ENCODE measurements at places on chromosomes 6 and 20.

DNA sequence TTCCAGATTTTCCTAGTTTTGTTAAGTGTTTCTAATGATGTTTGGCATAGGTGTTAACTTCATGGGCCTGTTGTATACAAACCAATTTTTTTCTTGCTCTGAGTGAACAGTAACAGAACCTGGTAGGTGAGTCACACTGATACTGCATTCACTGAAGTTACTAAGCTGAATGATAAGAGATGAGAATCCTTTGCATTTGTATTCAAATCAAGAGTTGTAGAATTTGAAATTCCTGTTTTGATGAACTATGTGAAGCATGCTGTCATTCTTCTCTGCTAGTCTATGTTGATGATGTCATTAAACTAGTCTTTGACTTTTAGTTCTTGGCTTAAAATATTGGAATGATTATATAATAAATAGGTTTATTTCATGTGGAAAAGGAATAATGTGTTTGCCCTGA is 37.9 kb downstream of the PTPRA start:
- no peak for DNase-seq

GRCh38 chr6:96467814-96468213 is 53.8 kb upstream of the UFL1 start:
- DNase-seq = no peak

DNA sequence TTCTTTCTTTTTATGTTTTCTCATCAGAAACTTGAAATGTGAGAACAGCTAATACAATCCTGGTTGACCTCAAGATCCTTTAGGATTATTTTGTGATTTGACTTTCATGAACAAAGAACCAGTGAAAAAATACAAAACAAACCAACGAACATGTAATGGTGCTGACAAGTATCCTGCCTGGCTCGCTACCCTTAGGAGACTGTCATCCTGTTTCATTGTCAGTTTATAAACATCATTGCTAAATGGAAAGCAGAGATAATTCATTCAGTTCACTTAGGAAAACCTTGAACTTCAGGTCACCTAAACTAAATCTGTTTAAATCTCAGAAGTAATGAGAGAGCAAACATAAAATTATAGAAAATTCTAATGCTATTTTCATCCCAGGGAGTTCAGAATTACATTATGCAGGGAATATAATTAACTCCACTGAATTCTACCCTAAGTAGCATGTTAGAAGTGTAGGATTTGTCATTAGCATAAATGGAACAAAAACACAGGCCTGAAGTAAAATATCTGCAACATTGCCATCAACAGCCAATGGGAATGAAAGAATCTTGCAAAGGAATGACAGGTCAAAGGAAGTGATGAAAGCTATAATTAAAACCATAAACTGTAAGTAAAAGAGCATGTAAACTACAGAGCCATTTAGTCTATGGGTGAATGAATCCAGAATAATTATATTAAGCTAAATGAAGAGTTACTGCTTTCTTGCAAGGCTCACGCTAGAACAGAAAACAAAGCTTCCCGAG is 401.2 kb upstream of the MANEA start:
- DNase-seq = no peak

GRCh38 chr6:169810066-169810989 is 58.9 kb downstream of the ERMARD start:
- no peak for DNase-seq

- no peak for DNase-seq
Observed at GRCh38 chr20:18166241-18166881, 28.7 kb downstream of the KAT14 start.

- DNase-seq = no peak
Observed at GRCh38 chr6:166662690-166663089, 35.6 kb upstream of the RPS6KA2 start.

DNA sequence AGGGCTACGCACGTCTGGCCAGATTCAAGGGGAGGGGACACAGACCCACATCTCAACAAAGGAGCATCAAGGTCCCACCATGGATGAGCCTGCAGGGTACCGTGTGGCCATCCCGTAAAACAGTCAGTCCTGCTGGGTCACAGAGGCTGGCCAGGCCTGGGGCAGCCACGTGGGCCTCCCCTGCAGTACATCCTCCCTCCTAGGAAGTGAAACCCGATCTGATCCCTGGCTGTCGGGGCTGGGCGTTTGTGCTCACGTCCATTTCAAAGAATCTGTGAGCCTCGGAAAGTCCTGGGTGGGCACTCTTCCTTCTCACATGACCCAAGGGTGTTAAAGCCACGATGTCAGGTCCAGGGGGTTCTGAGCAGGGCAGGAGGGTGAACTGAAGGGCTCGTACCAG is 14.3 kb downstream of the SULF2 start:
- no peak for DNase-seq

DNA sequence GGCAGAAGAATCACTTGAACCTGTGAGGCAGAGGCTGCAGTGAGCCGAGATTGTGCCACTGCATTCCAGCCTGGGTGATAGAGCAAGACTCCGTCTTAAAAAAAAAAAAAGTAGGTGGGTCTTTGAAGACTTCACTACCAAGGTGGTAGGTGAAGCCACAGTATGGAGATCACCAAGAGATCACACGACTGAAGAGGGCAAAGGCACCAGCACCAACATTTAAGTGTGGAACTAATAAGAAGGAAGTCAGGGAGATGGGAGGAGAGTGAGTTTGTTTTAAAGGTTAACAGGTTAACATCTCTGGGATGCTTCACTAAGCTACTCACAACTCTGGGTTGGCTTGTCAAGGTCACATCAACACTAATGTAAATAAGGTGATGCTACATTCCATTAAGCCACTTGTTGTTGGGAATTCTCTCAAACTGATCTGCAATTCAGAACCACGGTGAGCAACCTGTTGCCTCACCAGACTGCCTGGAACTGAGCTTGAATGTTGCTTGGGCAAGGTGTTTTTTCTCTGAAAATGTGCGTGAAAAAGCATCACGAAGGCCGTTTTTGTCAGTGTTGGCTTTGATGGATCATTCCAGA is 48.7 kb downstream of the KCTD20 start:
- DNase-seq = peak; percentile 31

GRCh38 chr6:46051962-46052361 is 36.3 kb upstream of the CLIC5 start:
- DNase-seq = no peak

DNA sequence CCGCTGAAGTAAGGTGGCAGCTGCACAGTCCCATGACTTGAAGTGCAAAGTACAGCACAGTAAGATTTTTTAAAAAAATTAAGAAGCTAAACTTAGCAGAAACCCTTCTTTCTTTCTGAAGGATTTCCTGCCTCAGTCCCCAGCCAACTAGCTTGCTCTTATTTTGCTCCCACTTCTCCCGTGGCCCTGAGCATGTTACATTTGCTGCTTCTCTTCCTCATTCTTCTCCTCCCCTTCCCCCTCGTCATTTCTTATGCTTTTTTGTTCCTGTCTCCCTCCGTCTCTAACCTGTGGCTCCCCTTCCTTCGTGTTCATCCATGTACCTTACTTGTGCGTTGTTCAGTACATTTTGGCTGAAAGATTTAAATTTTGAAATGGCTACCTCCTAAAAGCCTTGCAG is 123.0 kb downstream of the SASH1 start:
- no peak for DNase-seq

DNA sequence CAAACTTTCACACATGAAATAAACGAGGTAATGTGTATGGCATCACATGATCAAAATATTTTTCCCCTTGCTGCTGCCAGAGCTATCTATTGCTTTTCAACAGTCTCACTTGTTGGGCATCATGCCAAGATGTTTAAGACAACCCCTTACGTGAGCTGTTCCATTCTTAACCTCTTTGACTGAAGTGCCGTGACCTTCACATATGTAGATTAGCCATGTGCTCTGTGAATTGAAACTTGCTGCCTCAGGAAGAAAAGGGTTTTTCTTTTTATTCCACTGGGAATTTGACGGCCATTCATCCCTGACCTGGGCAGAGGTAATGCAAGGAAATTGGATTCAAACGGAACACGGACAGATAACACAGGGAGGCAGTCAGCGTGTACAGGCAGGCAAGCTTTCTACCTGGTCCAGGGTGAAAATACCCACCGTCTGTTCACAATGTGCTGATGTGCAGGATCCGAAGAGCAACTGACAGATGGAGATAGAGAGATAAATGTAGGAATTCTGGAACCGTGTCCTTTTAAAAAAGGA is 14.2 kb downstream of the ARID1B start:
- DNase-seq = peak; percentile 41

- DNase-seq = no peak
Observed at GRCh38 chr6:149897015-149897697, 757 bp downstream of the RAET1E start.

DNA sequence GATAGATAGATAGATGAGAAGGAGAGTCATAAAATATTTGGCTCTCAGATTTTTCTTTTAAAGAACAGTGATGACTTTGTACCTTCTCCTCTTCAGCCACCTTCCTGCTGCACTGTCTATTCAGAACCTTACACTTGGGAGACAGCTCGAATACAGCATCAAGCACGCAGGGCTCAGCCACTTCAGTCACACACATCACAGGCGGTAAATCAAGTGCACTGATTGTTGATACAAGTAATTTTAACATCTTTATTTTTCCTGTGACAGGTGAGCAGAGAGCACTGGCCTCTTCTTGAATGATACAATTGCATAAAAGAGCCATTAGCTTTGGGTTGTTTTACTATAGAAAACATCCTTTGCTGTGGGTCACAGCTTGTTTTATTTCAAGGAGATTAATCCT is 1118.5 kb upstream of the EYS start:
- no peak for DNase-seq

DNA sequence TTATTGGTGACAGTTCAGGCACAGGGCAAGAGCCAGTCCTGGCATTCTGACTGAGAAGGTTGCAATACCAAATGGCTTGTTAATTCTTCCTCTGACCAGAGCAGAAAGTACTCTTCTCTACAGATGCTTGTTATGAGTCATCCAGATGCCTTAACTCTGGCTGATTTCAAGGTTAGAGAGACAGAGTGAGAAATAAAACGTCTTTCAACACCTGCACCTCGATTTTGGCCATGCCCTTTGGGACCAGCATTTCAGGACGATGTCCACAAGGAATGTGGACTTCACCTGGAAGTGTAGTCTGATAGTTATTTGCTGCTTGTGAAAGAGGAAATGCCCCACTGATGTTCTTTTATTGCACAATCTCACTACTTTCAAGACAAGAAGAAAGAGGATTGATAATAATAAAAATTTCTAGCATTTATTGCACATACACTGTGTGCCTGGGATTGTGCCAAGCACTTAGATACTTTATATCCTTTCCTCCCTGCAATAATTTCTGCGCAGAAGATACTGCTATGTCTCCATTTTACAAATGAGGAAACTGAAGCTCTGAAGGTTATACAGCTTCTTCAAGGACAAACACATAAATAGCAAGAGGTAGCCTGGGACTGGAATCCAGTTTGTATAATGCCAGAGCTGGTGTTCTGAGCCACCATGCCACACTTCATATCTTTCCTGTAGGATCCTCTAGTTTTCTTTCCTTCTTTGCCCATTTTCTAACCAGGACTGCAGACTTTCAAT is 33.5 kb upstream of the MCM3 start:
- peak; percentile 23 for DNase-seq

DNA sequence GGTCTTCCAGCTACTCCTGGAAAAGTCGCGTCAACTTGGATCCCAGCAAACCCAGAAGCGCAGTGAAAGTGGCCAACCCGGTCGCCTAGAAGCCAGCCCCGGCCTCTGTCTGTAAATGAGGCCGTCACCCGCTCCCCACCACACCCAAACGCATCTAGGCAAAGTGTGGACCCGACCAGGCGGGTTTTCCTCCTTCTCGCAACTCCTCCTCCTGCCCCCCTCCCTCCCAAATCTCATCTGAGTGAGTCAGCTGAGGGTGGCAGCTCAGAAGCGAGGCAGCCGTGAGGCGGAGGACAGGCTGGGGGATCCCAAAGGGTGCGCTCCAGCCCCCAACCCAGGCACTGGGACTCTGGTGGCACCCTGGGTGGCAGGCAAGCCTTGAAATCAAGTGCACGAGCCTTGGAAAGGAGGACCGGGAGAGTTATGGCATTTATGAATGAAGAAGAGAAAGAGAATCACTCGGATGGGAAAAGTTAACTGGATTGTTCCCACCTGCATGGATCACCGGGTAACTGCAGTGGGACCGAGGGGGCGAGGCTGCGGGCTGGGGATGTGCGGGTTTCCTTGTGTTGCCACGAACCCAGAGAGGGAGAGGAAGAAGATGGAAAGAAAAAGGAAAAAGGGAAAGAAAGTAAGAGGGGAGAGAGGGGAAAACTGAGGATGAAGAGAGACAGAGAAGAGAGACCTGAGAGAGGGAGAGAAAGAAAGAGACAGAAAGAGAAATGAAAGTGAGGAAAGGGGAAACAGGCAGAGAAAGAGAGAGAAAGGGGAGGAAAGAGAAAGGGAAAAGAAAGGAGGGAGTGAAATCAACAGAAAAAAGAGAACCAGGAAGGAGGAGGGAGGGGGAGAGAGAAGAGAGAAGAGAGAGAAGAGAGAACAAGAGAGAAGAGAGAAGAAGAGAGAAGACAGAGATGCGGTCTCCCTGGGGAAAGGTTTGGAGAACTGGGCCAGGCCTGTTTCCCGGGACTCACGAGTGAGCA is at the start of gene APCDD1L:
Gene APCDD1L (minus strand): TSS at position 167 of the 980 bp plus-strand sequence. CDS start 692 bp downstream, outside the sequence.
- no peak for DNase-seq

DNA sequence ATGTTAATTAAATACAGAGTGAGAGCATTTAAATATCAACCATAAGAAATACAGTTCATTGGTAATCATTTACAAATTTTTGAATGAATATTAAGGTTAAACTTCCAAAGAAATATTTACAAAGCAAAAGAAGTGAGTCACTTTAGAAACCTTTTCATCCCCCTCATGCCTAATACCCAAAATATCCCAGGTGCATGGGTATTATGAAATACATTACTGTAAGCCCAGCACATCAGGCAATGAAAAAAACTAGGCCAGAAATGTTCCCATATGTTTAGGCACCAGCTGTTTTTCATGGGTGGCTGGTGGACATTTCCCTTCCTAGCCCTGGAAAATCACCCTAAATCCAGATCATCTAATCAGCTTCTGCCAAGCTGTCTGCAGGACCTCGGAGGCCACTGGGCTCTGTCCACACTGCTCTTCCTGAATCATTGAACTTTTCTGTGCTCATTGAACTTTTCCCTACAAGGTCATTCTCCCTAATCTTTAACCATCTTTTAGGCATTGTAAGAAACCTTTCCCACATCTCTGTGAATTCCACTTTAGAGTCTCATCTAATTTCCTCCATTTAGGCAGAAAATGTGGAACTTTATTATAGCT is 145.3 kb upstream of the STXBP5 start:
- DNase-seq = no peak

DNA sequence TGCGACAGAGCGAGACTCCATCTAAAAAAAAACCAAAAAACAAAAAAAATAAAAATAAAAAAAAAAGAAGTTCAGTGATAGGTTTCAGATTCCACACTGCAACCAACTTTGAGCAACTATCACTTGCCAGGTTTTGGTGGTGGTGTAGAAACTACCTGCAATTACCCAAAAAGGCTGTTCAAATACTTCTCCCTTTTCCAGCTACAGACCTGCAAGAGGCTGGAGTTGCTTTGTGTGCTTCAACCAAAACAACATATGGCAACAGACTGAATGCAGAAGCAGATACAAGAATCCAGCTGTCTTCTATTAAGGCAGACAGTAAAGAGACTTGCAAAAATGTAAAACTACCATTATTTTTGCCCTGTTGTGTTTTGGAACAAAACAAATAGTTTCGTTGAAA is 9.3 kb upstream of the BCAS1 start:
- DNase-seq = no peak

- DNase-seq = no peak
Observed at GRCh38 chr20:40525351-40525750, 163.7 kb downstream of the MAFB start.

GRCh38 chr20:38433304-38433972 is 1.7 kb downstream of the SNHG17 start:
- DNase-seq = no peak

All from kidney glomerular epithelial cell (primary cell).